ENCODE measurements at places on chromosomes 7 and 10.

- DNase-seq, result no peak
These were observed 42.2 kb upstream of the MAGI2 start for GRCh38 chr7:79495544-79496272.

DNA sequence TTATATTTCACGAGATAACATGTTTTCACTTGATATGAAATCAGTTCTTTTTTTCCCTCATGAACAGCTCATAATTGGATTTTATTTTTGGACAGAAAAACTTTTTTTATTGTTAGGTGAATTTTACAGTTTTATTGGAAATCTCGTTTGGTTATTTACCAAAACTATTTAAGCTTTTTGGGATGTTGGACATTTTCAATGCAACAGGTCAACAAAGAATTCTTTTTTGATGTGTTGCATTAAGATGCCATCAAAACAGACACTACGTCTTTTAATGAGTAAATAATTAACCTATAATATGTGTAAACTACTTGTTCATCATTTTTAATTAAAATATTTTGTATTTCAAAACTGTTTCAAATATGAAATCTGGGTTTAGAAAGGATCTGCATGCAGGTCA, 5.3 kb downstream of the KMT2E start:
- no peak for DNase-seq

GRCh38 chr10:84375011-84375410, 46.6 kb downstream of the CCSER2 start:
- no peak for DNase-seq

- DNase-seq, result no peak
These were observed 102.2 kb downstream of the GFRA1 start for GRCh38 chr10:116170815-116171250.

DNA sequence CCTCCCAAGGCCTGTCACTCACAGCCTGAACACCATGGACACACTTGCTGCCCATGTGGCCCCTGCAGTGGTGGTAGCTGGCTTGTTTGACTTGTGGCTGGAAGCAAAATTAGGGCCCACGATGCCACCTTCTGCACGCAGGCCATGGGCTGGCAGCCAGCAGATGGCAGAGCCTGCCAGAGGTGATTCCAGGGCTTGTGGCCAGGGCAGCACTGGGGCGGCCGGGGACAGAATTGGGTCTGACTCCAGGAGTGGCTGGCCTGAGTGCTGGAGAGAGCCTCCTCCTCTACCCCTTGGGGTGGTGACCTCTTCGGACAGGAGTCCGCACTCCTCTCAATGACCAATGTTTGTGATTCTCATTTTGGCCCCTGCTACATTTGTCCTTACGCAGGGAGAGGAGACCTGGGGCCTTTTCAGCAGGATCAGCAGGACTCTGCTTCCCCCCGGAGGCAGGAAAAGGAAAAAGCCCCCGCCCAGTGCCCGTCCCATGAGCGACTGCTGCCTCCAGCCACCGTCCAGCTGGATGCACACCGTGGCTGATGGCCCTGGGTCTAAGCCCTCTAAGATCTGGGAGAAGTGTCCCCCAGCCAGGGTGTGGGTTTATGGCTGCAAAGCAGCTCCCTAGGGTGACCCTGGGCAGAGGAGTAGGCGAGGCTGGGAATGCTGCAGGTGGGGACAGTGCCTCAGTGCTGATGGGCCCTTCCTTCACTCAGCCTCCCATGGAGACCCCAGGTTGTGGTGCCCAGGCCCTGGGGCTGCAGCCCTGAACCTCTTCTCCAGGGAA, 26.5 kb downstream of the DNAJB12 start:
- no peak for DNase-seq

- DNase-seq, result no peak
These were observed 36.5 kb downstream of the KLF6 start for GRCh38 chr10:3748484-3748883.

DNA sequence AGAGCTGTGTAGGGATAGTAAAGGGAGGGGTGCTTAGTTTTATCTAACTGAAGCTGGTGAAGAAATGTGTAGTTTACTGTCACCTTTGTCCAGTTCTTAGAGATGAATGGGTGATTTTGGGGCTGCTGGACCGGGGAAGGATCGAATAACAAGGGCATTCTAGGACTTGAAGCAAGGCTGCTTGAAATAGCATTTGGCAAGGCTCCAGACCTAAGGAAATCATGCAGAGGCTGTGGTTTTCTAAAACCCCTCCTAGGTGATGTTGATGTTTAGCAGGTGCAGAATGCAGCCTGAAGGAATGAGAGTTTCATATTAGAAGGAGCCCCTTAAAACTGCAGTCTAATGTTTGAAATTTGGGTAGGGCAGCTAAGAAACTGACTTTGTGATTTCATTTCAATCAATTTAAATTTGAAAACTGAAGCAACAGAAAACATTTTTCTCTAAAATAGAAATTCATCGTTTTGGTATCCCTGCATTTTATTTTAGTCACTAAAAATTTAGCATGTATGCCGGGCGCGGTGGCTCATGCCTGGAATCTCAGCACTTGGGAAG, 68.5 kb downstream of the TET1 start:
- no peak for DNase-seq

- no peak for DNase-seq
These were observed 6.5 kb upstream of the TSPAN13 start for GRCh38 chr7:16747102-16747501.

DNA sequence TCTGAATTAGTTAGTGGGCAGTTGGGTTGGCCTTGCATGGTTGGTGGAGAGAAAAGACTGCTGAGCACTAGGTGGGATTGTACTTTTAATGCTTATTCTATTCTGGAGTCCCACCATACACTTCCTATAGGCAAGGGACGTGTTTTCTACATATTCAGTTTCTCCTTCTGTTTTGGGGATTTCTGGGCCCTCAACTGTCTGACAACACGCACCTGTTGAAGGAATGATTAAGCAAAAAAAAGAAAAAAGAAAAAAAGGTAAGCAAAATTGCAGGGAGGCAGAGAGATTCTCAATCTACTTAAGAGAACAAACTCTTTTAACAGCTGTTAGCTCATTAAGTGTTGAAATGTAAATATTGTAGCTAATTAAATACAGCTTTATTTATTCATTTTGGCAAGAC, 541.3 kb downstream of the CALN1 start:
- DNase-seq, result no peak

DNA sequence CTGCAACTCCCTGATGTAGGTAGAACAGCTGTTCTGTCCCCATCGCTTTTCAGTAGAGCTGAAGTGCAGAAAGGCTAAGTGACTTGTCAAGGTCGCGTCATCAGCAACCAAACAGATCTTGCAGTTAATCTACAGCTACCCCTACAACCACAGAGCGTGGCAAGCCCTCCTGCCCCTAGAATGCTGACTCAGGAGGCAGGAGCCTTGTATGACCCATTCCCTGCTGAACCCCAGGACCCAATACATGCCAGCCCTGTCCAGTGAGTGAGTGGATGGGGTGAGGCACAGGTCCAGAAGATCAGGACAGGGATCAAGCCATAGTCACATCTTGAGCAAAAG, 26.6 kb upstream of the GJD4 start:
- DNase-seq, result no peak

- DNase-seq, result no peak
These were observed 1184.1 kb downstream of the TYW1 start for GRCh38 chr7:68180761-68181160.

DNA sequence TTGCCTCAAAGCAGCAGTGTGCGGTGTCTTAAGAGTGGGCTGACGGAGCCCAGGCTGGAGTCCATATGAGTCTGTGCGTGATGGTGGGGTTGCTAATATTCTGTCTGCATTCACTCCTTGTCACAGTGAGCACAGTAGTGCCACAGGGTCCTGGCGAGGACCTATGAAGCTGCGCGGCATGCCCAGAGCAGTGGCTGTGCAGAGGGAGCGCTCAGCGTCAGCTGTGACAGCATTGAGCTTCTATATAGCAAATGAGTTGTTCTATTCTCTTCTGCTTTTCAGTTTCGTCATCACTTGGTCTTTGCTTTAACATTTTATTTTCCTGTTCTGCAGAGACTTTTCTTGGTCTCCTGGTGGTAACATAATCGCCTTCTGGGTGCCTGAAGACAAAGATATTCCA, 14.5 kb downstream of the EIF3B start:
- DNase-seq, result no peak
